T-helper 17 cell (primary cell): ENCODE measurements at places on chromosomes 6 and 20. TPM values are rescaled to one million over a fixed set of nuclear protein-coding genes. Genes with fewer than 3 reads are reported as not detected.

The SLC22A23 gene
- total RNA-seq = 9.0 TPM

- no peak for DNase-seq
Observed at GRCh38 chr20:39452583-39453340, 490.6 kb downstream of the DHX35 start.

- DNase-seq = no peak
Observed at GRCh38 chr6:119407156-119407555, 57.6 kb upstream of the MAN1A1 start.

DNA sequence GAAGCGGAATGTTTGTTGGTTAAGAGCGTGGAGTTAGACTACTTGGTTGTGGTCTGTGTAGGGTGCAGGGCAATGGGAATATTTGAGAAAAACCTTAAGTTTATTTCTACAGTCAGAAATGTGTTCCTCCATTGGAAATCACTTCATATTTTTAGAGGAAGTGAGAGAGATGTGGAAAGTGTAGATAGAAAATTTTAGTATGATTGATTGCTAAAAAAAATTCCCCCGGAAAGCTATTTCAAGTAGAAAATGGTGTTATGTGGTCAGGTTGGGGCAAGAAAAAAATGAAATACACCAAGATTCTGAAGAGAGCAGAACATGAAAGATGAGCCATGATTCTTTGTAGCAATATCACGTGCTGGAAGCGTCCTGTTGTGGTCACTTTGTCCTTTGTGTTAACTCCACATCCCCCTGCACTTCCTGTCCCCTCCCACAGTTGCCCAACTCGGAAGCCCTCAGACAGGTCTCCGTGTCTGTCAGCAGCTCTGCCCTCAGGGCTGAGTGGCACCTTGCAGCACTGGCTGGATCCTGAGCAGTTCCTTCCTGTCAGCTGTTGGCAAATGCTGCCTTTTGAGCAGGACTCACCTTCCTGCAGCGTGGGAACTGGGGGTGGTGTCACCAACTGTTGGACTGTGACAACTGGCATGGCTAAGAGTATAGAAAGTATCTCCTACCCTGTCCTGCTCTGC lies 137.5 kb upstream of the SLC24A3 start:
- no peak for DNase-seq
